ENCODE measurements at places on chromosomes 11 and 22.

DNA sequence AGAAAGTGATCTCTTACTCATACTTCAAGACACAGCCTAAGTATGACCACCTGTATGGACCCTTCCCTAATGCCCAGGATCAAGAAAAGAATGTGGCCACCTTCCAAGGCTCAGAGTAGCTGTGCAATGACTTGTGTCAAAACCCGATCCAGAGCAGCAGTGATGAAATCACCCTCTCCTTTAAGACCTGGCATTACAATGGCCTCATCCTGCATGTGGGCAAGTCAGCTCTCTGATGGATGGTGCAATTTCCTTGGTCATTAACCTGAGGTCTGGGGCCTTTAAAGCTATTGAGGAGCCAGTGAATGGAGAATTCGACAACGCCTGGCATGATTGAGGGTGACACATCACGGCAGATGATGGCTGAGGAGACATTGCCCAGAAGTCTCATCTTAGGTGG is 9.1 kb upstream of the TUBA8 start:
- H3K27ac ChIP-seq, result no peak overlapping the region
- no peak overlapping the region for H3K4me3 ChIP-seq
- H3K4me1 ChIP-seq, result peaks cover 11% of the 10 kb centered on the region
- peaks cover 2% of the 10 kb centered on the region for H3K36me3 ChIP-seq

GRCh38 chr11:28702871-28703270 is 594.7 kb downstream of the METTL15 start:
- no peak overlapping the region for H3K27ac ChIP-seq
- H3K27me3 ChIP-seq, result no peaks in the 10 kb centered on the region
- no peaks in the 10 kb centered on the region for H3K4me1 ChIP-seq

- H3K4me3 ChIP-seq, result no peak overlapping the region
- no peaks in the 10 kb centered on the region for H3K4me1 ChIP-seq
- peaks cover 56% of the 10 kb centered on the region for H3K27me3 ChIP-seq
- H3K27ac ChIP-seq, result no peak overlapping the region
- no peak for DNase-seq
These were observed 35.8 kb upstream of the ALX4 start for GRCh38 chr11:44345781-44346180.

DNA sequence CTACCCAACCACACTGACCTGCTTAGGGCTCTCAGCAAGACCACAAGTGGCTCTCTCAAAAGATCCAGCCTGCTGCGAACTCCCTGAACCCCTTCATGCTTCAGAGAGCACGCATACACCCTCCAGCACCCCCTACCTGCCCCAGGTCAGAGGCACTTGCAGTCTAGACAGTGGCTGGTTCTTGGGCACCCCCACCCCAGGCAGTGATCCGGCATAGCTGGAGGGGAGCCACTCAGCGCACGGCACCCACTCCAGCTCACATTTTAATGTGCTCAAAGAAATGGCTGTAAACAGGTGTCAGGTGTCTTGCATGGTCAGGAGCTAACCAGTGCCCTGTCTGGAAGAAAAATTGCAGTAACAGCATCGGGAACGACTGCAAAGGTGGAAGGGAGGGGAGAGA is 140.8 kb downstream of the PKNOX2 start:
- no peaks in the 10 kb centered on the region for H3K4me1 ChIP-seq
- peaks cover 46% of the 10 kb centered on the region for H3K27me3 ChIP-seq
- DNase-seq, result no peak
- H3K27ac ChIP-seq, result no peak overlapping the region
- no peaks in the 10 kb centered on the region for H3K36me3 ChIP-seq

- no peaks in the 10 kb centered on the region for H3K4me1 ChIP-seq
- H3K27ac ChIP-seq, result no peak overlapping the region
- no peak overlapping the region for H3K4me3 ChIP-seq
- peaks cover 53% of the 10 kb centered on the region for H3K27me3 ChIP-seq
- no peaks in the 10 kb centered on the region for H3K36me3 ChIP-seq
- no peak for DNase-seq
These were observed 175.0 kb upstream of the NCAM1 start for GRCh38 chr11:112786196-112786595.

GRCh38 chr11:34427186-34427805 is 11.4 kb upstream of the CAT start:
- no peaks in the 10 kb centered on the region for H3K36me3 ChIP-seq
- H3K27me3 ChIP-seq, result peaks cover 46% of the 10 kb centered on the region
- H3K27ac ChIP-seq, result no peak overlapping the region
- no peak overlapping the region for H3K4me3 ChIP-seq
- H3K4me1 ChIP-seq, result no peaks in the 10 kb centered on the region

GRCh38 chr22:17486313-17486712 is 77.0 kb upstream of the SLC25A18 start:
- no peaks in the 10 kb centered on the region for H3K27me3 ChIP-seq
- no peak overlapping the region for H3K4me3 ChIP-seq
- no peak overlapping the region for H3K27ac ChIP-seq
- H3K36me3 ChIP-seq, result no peaks in the 10 kb centered on the region
- DNase-seq, result no peak

- H3K4me3 ChIP-seq, result no peak overlapping the region
- no peaks in the 10 kb centered on the region for H3K36me3 ChIP-seq
- no peak for DNase-seq
- no peak overlapping the region for H3K27ac ChIP-seq
These were observed 380.1 kb downstream of the METTL15 start for GRCh38 chr11:28488336-28488735.

DNA sequence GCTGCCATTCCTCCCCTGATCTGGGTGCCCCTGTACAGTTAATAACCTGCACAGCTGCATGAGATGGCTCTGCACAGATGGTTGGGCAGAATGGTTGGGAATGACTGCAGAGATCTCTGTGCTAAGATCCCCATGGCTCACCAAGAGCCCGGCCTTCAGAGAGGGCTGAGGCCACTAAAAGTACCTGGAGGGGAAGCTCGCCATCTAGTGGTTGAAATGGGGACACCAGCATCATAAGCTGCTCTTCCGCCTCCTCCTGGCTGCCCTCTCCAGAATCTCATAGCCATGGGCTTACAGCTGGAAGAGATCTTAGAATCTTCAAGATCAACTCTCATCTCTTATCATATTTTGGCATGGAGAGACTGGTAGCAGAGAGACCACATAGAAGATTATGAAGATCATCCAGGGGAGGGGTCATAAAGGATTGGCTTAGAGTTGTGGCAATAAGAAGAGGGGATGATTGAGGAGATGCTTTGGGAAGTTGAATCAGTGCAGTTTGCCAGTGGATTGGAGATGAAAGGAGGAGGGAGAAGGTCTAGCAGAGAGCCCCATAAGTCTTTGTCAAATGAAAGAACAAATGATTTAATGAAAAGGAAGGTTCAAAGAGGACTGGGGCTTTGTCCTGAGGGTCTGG is 22.0 kb upstream of the TLCD5 start:
- H3K4me1 ChIP-seq, result no peaks in the 10 kb centered on the region
- no peaks in the 10 kb centered on the region for H3K36me3 ChIP-seq
- peaks cover 49% of the 10 kb centered on the region for H3K27me3 ChIP-seq
- DNase-seq, result peak; percentile 46

DNA sequence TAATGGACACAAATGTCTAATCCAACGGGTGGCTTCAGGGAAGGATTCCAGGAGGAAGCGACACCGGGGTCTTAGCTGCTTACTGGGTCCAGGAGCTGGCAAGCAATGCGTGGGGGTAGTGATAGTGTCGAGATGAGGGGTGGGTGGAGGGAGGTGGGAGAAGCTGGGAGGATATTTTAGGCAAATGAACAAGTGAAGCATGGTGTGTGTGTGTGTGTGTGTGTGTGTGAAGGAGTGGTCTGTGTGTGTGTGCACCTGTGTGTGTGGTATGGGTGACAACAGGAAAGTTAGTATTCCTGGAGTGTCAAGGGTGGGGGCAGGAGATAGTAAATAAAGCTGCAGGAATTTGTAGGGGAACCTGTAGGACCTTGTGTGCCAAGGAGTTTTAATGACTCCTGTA is 126.9 kb upstream of the ZBED5 start:
- no peak for DNase-seq
- no peak overlapping the region for H3K27ac ChIP-seq
- H3K27me3 ChIP-seq, result peaks cover 21% of the 10 kb centered on the region
- H3K36me3 ChIP-seq, result no peaks in the 10 kb centered on the region
- no peaks in the 10 kb centered on the region for H3K4me1 ChIP-seq

DNA sequence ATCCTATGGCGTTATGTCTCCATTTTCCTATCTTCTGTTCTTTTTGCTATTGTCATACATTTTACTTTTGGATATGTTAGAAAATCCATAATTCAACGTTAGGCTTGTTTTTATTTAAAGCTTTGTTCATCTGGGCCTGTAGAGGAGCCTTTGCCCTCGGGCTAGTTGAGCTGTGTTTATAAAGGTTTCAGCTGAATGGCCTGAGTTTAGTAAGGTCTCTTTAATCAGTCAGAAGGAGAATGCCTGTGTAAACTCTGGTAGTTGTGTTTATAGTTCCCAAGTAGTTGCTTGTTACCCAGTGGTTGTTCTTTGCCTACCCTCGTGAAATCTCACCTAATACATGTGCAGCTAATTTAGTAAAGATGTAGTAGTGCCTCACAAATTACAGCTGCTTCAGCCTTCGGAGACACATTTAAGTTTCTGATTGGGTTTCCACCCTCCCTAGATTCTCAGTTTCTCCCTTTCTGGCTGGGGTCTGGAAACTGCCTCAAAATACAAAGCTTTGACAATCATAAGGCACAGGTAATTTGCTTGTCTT is 33.1 kb downstream of the MTMR3 start:
- no peak overlapping the region for H3K4me3 ChIP-seq
- H3K27ac ChIP-seq, result peak overlapping the region; percentile 41
- DNase-seq, result no peak
- H3K4me1 ChIP-seq, result peaks cover 70% of the 10 kb centered on the region
- H3K36me3 ChIP-seq, result no peaks in the 10 kb centered on the region

GRCh38 chr11:116166573-116167465 is 606.0 kb downstream of the BUD13 start:
- no peaks in the 10 kb centered on the region for H3K36me3 ChIP-seq
- DNase-seq, result no peak
- H3K4me1 ChIP-seq, result no peaks in the 10 kb centered on the region
- H3K27me3 ChIP-seq, result peaks cover 42% of the 10 kb centered on the region
- no peak overlapping the region for H3K27ac ChIP-seq
- H3K4me3 ChIP-seq, result no peak overlapping the region

- H3K36me3 ChIP-seq, result peaks cover 54% of the 10 kb centered on the region
- H3K27ac ChIP-seq, result peak overlapping the region; percentile 98
- H3K27me3 ChIP-seq, result no peaks in the 10 kb centered on the region
- no peak for DNase-seq
- H3K4me1 ChIP-seq, result peaks cover 32% of the 10 kb centered on the region
These were observed 844 bp downstream of the PCF11 start for GRCh38 chr11:83157594-83158356.

- H3K27me3 ChIP-seq, result no peaks in the 10 kb centered on the region
- no peak overlapping the region for H3K27ac ChIP-seq
These were observed 39.3 kb upstream of the COMT start for GRCh38 chr22:19902245-19902715.

- H3K4me1 ChIP-seq, result no peaks in the 10 kb centered on the region
- H3K4me3 ChIP-seq, result no peak overlapping the region
- H3K36me3 ChIP-seq, result peaks cover 3% of the 10 kb centered on the region
- H3K27ac ChIP-seq, result no peak overlapping the region
These were observed 399.1 kb downstream of the LARGE1 start for GRCh38 chr22:33520904-33521780.

DNA sequence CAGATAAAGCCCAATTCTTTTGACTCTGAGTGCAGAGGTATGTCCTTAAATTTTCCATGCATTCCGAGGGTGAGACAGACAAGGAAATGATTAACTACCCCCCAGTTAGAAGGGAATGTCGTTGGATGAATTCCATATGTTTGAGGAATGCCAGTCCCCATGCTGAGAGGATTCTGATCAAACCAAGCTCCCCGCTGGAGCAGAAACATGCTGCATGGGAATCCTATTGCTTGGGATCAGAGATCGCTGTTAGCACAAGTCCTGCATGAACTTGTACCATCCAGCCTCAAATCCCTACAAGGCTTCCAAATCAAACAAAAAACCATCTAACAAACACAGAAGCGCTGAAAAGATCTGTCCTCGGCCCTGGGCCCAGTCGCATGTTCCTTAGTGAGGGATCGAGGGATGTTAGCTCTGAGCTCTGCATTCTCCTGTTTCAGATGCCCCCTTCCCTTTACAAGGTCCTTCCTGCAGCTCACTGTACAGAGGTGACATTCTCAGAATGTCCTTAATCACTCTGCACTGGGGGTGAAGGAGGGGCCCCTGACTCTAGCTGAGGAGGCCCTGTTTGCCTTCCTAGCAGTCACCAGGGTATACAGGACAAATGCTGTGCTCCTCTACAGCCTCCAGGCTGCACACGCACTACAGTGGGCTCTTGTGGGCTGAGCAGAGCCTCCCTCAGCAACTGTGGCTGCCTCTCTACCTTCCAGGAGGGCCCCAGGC is 353.4 kb downstream of the TENM4 start:
- DNase-seq, result no peak
- no peak overlapping the region for H3K4me3 ChIP-seq
- no peaks in the 10 kb centered on the region for H3K36me3 ChIP-seq
- no peak overlapping the region for H3K27ac ChIP-seq
- H3K4me1 ChIP-seq, result no peaks in the 10 kb centered on the region

- DNase-seq, result no peak
- H3K36me3 ChIP-seq, result no peaks in the 10 kb centered on the region
- no peaks in the 10 kb centered on the region for H3K27me3 ChIP-seq
- H3K4me1 ChIP-seq, result peaks cover 14% of the 10 kb centered on the region
These were observed 16.7 kb downstream of the ETS1 start for GRCh38 chr11:128570632-128571031.

DNA sequence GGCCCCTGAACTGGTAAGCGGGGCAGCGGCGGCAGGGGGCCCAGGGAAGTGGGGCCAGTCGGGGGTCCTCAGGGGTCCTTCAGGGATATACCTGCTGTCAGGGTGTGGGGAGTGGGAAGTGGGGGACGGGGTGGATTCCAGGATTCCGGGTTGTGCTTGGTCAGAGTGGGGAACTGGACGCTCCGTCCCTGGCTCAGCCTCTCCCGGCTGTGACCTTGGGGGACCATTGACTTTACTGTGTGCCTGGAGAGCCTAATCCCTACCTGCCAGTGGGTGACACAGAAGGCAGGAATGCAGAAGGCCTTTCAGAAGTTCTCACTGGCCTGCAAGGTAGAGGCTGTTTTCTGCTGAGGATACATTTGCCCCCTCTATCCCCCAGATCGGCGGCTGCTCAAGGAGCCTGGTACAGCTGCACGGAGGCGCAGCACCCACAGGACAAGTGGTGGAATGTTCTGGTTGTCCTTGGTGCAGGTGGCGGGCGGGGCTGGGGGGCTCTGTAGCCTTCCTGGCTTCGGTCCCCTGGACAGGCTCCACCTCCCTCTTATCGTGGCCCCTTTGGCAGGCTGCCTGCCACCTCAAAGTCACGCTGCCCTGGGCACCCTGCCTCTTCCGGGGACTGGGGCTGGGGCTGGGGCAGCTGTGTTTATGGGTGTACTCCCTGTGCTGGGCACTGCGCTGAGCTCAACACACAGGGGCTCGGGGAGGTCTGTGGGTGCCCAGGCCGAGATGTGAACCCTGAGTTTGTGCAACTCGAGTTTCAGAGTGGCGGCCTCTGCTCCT is 18.4 kb downstream of the KCNQ1 start:
- H3K4me1 ChIP-seq, result peaks cover 14% of the 10 kb centered on the region
- H3K4me3 ChIP-seq, result peak overlapping the region; percentile 38
- H3K27ac ChIP-seq, result peak overlapping the region; percentile 49
- peaks cover 6% of the 10 kb centered on the region for H3K36me3 ChIP-seq

- H3K4me3 ChIP-seq, result peak overlapping the region; percentile 92
- no peak for DNase-seq
- H3K36me3 ChIP-seq, result peaks cover 57% of the 10 kb centered on the region
- peak overlapping the region; percentile 97 for H3K27ac ChIP-seq
- H3K27me3 ChIP-seq, result no peaks in the 10 kb centered on the region
These were observed 953 bp upstream of the PACS1 start for GRCh38 chr11:66068923-66069714.

- DNase-seq, result no peak
- peaks cover 1% of the 10 kb centered on the region for H3K36me3 ChIP-seq
- H3K4me3 ChIP-seq, result no peak overlapping the region
- peaks cover 56% of the 10 kb centered on the region for H3K27me3 ChIP-seq
- H3K27ac ChIP-seq, result no peak overlapping the region
These were observed 7.0 kb downstream of the CHST1 start for GRCh38 chr11:45658292-45658991.

Measured in central memory CD8-positive, alpha-beta T cell (primary cell).